Esophagus muscularis mucosa (tissue), 4 donors: ENCODE measurements at places on chromosomes 11 and 22. TPM values are rescaled to one million over a fixed set of nuclear protein-coding genes. Genes with fewer than 3 reads are reported as not detected.

Gene CDCA5
- 0.33 TPM for total RNA-seq

Gene GRAMD1B
- total RNA-seq, result 4.0 TPM

Gene GAL3ST3
- total RNA-seq, result 4.9 TPM

Gene TMEM86A
- 2.5 TPM for total RNA-seq

Gene PHF21B
- total RNA-seq, result 1.8 TPM

Gene TMPRSS4
- total RNA-seq, result 0.33 TPM
